ENCODE measurements at places on chromosomes 1 and 21.

DNA sequence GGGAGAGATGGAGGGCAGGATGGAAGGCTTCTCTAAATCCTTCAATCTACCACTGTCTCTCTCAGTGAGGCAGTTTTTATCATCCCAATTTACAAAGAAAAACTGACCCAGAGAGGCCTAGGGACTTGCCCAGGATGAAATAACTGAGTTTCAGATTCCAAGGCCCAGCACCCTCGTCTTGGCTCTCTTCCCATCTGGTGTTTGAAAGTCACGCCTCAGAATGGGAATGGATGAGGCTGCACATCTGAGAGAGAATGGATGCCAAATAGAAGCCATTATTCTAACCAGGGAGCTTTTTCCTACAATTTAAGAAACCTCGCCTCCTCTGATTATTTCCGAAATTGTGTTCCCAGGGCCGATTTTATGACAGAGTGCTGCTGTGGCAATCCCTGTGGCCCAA is 10.6 kb upstream of the KCNN3 start:
- no peak for DNase-seq

- DNase-seq = peak; percentile 95
Observed at GRCh38 chr1:198530953-198531352, 9.5 kb downstream of the ATP6V1G3 start.

DNA sequence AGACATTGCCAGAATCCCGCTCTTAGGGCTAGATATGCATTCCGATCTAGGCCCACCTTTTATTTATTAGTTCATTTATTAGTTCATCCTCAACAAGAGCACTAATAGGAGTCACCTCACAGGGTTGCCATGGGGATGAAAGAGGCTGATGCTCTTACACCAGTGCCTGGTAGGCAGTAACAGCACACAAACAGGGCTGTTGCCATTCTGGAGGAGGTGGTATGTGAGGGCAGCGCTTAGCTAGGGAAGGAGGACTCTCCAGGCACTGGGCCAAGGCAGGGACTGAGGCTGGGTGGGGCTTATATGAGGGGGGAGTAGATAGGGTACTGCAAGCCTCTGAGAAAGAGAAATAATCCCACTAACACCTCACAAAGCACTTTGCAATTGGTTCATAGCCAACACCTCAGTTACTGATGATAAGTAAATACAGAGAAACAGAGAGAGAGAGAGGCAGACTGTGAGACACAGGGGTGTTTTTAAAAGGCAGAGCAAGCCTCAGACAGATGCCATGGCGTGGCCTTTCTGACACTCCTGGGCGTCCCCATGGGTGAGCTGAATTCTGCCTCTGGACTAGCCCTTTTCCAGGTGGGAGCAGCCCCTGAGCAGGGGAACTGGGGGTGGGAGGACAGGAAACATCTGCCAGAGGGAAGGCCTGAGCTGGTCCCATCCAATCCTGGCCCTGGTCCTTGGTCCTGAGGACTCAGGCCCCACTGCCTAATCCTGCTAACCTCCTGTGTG is 5.9 kb downstream of the FCGR2A start:
- DNase-seq = peak; percentile 61

GRCh38 chr21:45917241-45917640 is 64.3 kb upstream of the COL6A1 start:
- no peak for DNase-seq

- DNase-seq = no peak
Observed at GRCh38 chr1:99663501-99663900, 17.6 kb downstream of the PALMD start.

DNA sequence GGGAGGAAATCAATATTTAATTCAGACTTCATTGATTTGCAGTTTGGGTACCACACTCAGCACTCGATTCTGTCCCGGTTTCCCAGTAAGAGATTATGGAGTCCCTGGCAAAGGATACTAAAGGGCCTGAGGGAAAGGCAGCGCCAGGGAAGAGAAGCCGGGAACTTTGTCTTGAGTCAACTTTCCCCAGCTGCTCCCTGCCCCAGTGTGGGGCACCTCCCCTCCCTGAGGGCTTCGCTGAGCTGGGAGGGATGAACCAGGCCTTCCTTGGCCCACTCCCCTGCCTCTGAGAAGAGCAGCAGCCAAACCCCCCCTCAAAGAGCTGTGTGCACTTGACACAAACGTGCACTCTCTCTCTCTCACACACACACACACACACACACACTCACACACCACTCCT is 32.6 kb downstream of the OPTC start:
- DNase-seq = no peak

DNA sequence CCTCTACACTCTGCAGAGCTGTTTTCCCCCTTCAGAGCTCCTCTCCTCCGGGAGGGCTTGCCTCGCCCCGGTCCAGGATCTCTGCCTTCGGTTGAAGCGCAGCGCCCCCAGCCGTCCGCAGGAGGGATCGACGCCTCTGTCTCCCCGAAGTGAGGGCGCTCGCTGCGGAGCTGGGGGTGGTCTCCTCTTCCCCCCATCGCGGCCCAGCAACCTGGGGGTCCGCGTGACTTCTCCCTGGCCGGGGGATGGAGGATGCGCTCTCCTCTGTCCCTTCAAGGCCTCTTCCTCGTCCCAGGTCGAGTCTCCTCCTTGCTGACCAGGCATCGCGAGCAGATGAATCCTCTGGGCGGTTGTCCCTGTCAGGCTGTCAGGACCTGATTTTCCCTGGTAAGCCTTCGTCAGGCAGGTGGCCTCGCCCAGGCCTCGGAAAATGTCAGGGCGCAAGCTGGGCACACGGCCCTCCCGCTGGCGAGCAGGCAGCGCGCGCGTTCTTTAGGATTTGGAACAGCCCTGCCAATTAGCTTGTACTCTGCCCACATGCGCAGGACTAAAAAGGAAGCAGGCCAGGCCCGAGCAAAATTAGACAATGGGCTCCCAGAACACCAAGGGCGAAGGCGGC is 90.5 kb downstream of the EDEM3 start:
- no peak for DNase-seq

- DNase-seq = no peak
Observed at GRCh38 chr1:6634371-6635052, 9.8 kb downstream of the THAP3 start.

- DNase-seq = peak; percentile 40
Observed at GRCh38 chr1:95287081-95287480, 53.1 kb downstream of the RWDD3 start.

Data from NCI-H2081 (cell line).